NCI-H69 (cell line): ENCODE measurements at places on chromosomes 6 and 20.
A peak's percentile ranks its signal among the peaks of the same experiment; 100 is the strongest.

GRCh38 chr20:47370850-47371782 lies 14.6 kb upstream of the ZMYND8 start:
- no peak for DNase-seq

DNA sequence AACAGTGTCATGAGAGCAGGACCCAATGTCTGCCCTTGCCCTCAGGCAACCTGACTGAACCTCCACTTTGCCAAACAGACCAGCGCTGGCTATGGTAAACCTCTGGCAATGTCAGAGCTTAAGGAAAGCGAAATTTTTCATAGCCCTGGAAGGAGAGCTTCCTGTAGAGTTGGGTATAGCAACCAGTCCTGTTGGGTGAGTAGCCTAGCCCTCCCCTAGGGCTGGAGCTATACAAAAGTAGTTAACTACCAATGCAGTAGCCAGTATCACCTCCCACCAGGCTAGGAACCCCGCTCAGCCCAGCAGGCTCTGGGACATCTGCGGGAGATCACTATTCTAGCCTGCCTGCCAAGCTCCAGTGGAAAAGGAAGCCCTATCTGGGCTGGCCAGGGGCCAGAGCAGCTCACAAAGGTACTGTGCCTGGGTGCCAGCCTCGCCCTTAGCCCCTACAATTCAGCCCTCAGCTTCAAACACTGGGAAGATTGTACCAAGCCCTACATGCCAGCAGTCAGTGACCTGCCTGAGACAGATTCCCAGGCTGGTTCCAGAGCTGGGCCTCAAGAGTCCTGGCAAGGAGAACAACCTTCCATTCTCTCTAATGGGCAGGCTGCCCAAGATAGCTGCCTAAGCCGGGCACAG lies 7.9 kb downstream of the WFDC3 start:
- DNase-seq = peak; percentile 25

DNA sequence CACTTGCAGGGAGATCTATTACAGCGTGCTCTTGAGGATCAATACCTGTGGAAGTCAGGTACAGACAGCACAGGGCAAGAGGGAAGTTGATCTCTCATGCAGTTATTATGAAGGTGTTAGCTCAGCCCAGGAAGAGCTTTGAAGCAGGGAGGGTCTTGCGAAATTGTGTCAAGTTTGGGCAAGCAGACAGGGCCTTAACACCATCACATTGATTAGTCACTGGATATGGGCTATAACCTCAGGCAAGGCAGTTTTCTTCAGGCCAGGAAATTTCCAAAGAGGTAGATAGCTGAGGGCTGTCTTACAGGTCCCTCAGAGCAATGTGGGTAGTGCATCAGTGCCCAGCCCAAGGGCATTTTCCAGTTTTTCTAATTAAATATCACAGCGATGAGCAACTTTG lies 643.8 kb downstream of the DHX35 start:
- no peak for DNase-seq

- peak; percentile 55 for DNase-seq
Observed at GRCh38 chr6:112163295-112164257, 76.2 kb downstream of the FAM229B start.

DNA sequence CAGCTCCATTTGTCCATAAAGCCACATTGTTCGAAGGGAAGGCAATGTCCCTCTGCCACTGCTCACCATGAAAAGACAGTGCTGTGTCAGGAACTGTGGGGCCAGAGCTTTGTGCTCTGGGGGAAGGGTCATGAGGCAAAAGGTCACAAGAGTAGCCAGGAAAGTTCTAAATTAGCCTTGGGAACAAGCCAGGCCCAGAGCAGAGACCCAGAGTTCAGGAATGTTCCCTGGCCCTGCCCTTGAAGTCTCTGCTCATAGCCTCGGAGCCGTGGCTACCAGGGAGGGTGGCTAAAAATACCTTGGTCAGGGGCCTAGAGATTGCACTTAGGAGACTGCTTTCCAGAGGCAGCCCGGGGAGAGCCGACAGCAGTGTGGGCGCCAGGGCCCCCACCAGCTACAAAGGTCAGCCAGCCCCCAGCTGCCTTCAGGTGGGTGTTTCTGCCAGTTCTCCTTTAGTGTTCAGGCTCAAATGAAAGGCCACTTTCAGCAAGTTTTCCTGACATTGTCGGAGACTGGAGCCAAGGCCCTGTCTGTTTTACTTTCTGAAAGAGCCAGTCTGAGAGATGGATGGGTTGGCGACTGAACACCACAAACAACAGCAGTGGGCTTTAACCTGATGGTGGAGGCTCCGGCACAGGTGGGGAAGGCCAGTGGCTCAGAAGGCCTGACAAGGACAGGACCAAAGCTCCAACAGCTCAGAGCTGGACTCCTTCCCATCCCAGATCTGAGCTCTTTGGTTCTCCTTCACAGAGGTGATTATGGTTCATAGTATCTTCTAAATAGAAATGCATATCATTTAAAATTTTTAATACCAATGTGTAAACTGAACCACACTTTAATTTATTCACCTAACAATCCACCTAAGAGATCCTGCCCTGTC lies 76.2 kb downstream of the CDH26 start:
- no peak for DNase-seq

DNA sequence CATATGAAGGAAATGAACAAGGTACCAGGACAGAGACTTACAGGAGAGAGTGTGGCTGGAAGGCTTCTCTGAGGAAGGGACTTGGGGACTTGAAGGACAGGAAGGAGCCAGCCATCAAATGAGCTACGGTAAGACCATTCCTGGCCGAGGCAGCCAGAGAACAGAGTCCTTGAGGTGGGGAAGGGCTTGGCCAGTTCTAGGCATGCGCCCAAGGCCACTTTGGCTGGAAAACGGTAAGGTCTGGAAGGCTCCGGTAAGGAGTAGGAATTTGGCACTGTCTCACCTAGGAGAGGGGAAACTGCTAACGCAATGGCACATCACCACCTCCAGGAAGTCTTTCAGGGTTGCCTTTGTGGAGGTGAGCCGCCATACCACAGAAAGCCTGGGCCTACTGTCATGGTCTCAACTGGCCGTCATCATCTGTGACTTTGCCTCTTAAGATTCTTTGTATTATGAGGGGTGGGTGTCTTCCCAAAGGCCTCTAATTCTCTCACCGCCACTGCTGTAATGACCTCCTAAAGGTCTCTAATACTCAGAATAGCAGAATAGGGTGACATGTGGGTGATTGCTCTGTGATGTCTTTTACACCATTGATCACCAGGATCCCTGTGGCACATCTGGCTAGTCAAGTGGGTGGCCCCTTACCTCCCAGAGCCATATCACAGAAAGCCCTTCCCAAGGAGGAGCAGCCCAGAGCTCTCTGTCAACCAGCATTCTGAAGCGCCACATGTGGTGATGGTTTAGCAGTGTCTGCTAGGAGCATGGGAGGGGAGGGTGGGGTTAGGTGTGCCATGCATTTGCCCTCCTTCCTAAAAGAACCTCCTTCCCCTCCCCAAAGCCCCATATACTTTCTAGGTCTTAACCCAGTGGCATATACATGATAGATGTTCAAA lies 17.7 kb upstream of the STX16 start:
- DNase-seq = no peak

DNA sequence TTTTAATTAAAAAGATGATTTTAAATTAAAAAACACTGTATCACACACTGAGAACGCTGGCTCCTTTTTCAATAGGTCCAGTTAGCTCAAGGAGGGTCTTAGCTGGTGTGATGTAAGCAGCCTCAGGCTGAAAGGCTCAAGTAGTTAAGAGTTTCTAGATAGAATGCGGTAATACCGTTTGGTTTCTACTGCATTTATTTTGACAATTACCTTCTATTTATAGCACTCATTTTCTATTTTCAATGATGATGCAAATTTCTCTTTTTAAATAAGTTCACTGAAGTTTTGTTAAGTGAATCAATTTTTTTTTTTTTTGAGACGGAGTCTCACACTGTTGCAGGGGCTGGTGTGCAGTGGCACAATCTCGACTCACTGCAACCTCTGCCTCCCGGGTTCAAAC lies 87.1 kb downstream of the PREX1 start:
- DNase-seq = no peak

DNA sequence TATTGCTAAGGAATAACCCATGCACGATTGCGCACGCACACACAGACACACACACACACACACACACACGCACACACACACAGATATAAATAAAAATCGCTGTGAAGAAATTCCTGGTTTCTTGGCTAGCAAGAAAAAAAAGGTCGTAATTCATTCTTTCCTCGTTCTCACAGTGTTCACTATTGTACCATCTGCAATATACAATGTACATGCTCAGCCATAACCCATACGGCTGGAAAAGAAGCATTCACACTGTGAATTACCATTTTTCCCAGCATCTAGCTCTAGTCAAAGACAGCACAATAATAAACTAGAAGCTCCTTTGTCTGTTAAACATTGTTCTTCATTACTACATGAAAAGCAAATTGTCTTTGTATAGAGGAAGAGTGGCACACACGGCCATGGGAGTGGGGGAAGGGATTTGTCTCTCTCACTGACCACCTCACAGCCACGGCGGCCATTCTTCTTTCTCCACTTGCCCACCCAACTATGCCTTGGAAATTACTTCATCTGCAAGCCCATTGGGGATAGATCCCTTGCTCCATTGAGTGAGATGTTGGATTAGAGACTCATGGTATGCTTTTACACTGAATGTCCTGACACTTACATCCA lies 115.3 kb upstream of the ID4 start:
- no peak for DNase-seq

DNA sequence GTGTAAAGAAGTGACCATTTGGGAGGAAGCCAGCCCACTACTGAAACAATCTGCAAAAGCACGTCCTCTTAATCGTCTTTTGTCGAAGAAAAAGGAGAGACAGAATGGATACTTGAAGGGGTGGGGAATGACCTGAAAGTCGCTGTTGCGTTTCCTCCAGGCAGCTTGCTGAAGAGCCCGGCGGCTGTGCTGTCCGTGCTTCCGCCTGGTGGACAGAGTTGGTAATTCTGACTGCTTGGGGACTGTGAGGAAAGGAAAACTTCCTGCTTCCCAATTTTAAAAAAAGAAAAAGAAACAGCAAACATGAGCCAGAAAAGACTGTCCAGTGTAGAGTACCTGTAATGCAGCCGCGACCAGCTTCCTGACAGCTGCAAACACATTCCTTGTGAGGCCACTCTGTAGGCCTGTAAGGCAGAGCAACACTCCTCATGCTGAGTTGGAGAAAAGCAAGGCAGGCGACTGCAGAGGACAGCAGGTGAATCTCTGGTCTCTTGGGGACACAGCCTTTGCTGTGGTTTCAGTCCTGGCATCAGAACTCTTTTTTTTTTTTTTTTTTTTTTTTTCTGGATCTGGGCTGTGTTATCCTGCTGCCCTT lies 251.1 kb upstream of the TBX18 start:
- peak; percentile 74 for DNase-seq

DNA sequence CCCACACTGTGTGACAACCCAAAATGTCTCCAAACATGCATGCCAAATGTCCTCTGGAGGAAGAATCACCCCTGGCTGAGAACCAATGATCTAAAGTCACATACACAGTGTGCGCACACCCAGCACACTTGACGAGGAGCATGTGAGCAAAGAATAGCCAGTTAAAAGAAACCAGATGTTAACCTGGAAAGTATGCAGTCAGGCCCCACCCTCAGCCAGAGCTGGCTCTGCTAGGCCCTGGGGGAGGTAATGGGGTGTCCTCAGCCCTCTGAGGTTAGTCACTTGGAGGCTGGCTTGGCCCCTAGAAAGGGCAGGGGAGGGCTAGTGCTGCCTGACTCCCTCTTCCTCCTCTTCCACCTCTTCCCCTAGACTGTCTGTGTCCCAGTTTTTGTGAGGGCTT lies 15.2 kb upstream of the GUCA1A start:
- no peak for DNase-seq

DNA sequence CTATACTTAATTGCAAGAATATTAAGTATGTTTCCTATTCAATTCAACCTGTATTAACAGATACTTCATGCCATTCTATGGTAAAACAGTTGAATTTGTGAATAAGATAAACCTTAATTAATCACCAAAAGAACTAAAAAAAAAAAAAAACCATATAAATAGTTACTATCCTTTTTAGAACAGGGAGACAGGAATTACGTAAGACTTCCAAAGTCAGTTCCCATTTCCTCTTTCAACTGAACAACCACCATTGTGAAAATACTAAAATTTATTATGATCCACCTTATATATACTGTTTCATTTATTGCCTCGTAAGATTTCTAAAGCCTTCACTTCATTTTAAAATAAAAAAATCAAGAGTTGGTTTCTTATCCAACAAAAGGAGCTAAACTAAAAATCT lies 9.4 kb downstream of the CCNC start:
- no peak for DNase-seq

- no peak for DNase-seq
Observed at GRCh38 chr6:156515242-156515641, 261.9 kb upstream of the ARID1B start.

GRCh38 chr20:59064214-59064722 lies 21.7 kb upstream of the PRELID3B start:
- peak; percentile 96 for DNase-seq

DNA sequence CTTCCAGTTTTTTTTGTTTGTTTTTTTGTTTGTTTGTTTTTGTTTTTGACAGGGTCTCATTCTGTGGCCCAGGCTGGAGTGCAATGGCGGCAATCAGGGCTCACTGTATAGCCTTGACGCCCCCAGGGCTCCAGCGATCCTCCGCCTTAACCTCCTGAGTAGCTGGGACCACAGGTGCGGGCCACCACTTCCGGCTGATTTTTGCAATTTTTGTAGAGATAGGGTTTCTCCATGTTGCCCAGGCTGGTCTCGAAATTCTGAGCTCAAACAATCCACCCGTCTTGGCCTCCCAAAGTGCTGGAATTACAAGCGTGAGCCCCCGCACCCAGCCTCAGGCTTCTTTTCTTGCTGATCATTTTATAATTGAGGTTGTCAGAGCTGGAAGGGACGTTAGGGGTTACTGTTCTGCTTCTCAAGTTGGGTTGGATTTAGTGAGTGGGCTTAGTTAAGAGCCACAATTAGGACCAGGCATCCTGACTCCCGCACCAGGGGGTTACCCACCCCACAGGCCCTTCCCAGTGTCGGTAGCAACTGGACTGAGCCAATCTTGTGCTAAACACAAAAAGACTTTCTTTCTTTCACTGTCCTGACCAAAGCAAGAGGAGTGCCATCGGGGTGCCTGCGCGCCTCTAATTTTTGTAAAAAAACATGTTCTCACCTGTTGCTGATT lies 13.1 kb upstream of the ZSCAN9 start:
- peak; percentile 73 for DNase-seq

DNA sequence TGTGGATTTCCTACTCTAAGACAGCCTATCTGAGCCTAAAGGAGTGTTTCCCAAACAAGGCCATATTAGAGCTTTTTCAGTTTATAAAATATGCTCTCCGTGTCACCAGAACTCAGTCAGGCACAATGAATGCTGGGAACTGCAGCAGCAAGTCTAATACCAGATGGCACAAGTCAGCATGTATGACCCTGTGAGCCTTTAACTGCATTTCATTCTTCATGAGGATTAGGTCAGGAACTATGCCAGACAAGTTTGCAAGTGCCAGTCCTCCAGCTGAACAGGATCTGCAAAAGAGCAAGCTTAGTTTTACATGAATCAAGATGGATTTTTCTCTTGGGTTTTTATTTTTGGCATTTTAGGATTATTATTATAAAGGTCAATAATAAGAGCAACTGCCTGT lies 66.7 kb upstream of the SAMD5 start:
- DNase-seq = peak; percentile 10

- peak; percentile 9 for DNase-seq
Observed at GRCh38 chr6:63676412-63677114, 41.0 kb downstream of the PHF3 start.

- DNase-seq = no peak
Observed at GRCh38 chr6:35844290-35844689, 39.1 kb downstream of the LHFPL5 start.

GRCh38 chr6:51213811-51214210 lies 395.1 kb downstream of the TFAP2B start:
- no peak for DNase-seq

GRCh38 chr6:89368107-89368506 lies 15.6 kb upstream of the UBE2J1 start:
- DNase-seq = peak; percentile 78
